Gastroesophageal sphincter (tissue), 4 donors: ENCODE measurements at places on chromosomes 2 and 18.

DNA sequence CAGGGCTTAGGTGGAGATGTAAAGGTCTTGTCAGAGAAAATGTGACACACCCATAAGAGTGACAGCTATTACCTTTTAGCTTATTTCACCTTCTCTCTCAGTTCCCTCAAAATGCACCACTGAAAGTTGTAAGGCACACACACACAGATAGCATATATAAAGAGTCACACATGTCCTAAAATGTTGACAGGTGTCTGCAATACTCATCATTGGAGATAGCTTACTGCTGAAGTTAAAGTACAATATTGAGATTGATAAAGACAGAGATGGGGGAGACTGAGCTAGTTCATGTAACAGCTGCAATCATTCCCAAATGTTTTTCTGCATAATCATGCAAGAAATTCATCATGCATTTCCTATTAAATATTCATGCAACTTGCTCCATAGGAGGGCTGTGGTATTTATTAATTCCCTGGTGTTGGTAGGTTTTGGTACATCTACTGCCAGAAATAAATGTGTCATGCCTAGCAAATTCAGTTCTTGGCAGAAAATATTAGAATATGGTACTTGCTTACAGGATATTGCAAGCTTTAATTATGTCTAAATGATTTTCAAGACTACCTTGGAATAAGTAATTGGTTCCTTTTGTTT is 118.8 kb upstream of the RBMS1 start:
- no peaks in the 10 kb centered on the region for H3K4me1 ChIP-seq
- no peaks in the 10 kb centered on the region for H3K27me3 ChIP-seq
- H3K4me3 ChIP-seq = no peak overlapping the region
- H3K36me3 ChIP-seq = no peaks in the 10 kb centered on the region
- ATAC-seq = no peak

DNA sequence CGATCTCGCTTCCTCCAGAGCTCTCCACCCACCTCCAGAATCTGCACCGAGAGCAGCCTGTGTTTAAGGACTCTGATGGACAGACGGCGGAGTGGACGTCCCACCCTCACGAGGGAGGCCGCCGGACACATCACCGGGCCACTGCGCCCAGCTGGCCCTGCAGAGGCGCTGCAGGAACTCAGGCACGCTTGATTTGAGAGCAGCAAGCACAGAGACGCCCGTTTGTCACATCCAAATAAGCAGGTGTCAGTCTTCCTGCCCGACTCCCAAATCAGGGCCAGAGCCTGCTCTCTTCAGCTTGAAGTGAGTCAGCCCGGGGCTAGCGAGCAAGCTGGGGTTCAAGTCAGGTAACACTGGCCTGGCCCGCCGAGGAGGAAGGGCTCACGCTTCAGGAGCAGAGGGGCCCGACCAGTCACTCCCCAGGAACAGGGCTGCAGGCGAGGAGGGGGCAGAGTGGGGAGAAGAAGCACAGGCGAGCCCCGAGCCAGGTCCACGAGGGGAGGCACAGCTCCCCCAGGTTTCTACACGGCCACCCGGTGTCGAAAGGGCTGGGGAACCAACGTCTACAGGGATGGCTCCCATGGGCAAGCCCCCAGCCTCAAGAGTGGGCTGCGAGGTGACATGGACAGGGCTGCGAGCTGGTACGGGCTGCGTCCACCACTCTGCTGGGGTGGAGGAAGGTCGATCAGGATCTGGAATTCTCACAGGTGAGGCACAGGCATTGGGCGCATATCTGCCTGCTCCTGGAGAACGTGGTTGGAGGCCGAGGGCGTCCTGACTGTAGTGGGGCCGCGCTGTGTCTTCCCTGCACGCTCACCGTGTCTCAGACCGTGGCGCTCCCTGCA is 52.5 kb upstream of the CTDP1 start:
- peaks cover 61% of the 10 kb centered on the region for H3K27me3 ChIP-seq
- H3K36me3 ChIP-seq = no peaks in the 10 kb centered on the region
- no peak overlapping the region for H3K4me3 ChIP-seq
- no peak overlapping the region for H3K27ac ChIP-seq
- ATAC-seq = no peak
- no peaks in the 10 kb centered on the region for H3K4me1 ChIP-seq

DNA sequence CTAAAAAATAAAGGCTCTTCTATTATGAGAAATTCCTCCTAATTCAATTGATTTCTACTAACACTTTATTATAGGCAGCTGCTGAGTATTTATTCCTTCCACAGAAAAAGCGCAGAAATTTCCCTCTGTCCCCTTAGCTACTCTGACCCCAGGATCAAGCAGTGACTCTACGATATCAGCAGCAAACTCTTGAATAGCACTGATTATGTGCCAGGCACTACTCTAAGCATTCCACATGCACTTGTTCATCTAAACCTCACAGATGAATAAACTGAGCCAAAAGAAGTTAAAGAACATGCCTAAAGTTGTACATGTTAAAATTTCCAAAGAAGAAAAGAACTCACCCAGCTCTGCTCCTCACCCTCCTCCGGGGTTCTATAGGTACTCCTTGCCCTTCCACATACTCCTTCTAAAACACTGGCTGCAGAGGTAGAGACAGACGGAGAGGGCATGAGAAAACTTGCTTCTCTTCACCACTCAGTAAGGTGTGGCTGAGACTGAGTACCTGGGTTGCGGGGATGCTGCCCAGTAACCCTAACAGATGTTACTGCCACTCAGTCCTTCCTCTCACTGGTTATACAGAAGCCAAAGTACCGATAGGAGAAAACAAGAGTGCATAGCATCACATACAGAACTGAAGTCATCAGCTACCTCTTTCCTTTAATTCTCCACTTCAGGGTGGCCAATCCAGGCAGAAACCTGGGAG is 9.9 kb downstream of the C1D start:
- no peak overlapping the region for H3K27ac ChIP-seq
- no peaks in the 10 kb centered on the region for H3K27me3 ChIP-seq
- H3K4me1 ChIP-seq = no peaks in the 10 kb centered on the region
- ATAC-seq = no peak
- no peaks in the 10 kb centered on the region for H3K36me3 ChIP-seq

- H3K4me3 ChIP-seq = no peak overlapping the region
- ATAC-seq = no peak
- H3K27ac ChIP-seq = no peak overlapping the region
- no peaks in the 10 kb centered on the region for H3K4me1 ChIP-seq
- H3K36me3 ChIP-seq = peaks cover 10% of the 10 kb centered on the region
Observed at GRCh38 chr2:53670331-53670730, 97.3 kb upstream of the CHAC2 start.

- no peaks in the 10 kb centered on the region for H3K27me3 ChIP-seq
- H3K4me1 ChIP-seq = no peaks in the 10 kb centered on the region
- ATAC-seq = no peak
- H3K27ac ChIP-seq = no peak overlapping the region
- no peaks in the 10 kb centered on the region for H3K36me3 ChIP-seq
- H3K4me3 ChIP-seq = no peak overlapping the region
Observed at GRCh38 chr2:154229966-154230365, 358.2 kb downstream of the GALNT13 start.

DNA sequence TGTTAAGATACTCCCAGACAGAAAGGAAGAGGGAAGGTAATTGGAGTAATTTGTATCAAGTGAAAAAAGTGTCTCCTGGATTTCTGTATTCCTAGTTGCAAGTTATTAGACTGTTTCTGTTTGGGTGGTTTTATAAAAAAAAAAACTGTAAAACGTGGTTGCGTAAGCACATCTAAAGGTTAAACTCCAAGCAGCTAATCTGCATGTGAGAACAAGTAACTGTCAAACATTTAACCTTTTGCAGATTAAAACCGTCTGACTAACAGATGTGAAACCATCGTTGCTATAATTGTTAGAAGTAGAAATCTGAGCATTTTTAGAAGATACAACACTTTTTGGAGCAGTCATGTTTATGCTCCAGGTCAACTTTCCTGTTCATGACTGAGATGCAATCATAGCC is 72.3 kb downstream of the AFF3 start:
- H3K36me3 ChIP-seq = peaks cover 5% of the 10 kb centered on the region
- no peak overlapping the region for H3K27ac ChIP-seq
- no peaks in the 10 kb centered on the region for H3K4me1 ChIP-seq
- H3K27me3 ChIP-seq = no peaks in the 10 kb centered on the region
- H3K4me3 ChIP-seq = no peak overlapping the region

DNA sequence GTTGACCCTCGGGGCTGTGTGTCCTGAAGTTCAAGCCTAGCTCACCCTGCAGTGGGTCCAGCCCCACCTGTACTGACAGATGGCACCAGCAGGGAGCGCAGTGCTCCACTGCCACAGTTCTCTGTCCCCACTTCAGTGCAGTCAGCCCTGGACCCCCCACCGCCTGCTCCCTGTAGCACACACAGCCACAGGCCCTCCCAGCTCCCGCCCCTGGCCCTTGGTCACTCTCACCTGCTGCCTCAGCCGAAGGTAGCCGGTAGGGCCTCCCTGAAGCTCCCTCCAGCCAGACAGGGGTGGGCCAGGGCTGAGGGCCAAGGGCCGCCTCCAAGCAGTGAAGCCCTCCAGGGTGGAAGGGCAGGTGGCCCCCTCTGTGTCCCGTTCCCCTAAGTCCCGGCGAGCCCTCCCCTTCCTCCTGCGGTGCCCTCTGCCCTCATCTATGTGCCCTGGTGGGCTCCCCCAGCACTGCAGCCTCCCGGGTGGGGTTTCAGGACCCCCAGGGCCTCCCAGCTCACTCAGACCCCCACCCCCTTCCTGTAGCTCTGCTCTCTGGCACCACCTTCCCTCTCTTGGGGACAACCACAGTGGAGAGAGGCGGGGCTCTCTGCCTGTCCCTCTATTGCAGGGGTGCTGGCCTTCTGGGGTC is 10.8 kb upstream of the ALPP start:
- no peaks in the 10 kb centered on the region for H3K36me3 ChIP-seq
- H3K27ac ChIP-seq = no peak overlapping the region
- ATAC-seq = no peak
- H3K27me3 ChIP-seq = peaks cover 23% of the 10 kb centered on the region
